ENCODE measurements at places on chromosomes 13 and 19. TPM values are rescaled to one million over a fixed set of nuclear protein-coding genes. Genes with fewer than 3 reads are reported as not detected.

The PABPC3 gene
- total RNA-seq, result 0.14 TPM

DNA sequence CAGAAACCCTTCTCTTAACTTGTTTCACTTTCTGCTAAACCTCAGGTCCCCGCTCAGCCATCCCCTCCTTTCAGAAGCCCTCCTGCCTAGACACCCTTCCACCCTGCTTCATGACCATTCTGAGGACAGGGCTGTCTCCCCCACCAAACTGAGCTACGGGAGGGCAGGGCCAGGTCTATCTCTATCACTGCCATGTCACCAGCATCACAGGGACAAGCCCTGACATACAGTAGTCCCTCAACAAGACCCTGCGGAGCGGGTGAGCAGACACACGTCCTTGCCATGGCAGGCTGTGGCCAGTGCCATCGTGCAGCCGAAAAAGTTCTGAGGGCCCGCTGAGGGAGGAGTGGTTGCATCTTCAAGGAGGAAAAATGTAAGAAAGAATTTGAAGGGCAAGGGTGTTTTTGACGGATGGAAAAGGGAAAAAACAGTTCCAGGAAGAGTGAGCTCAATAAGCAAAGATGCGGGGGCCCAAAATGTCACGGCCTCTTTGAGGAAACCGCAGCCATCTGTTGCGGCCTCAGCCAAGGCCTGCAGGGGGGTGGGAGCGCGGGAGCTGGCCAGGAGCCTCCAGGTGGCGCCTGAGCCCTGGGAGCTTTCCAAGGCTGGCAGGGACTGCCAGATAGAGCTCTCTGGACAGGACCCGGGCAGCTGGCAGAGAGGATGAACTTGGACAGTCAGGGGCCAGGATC lies 8.1 kb downstream of the PTGIR start:
- no peak for DNase-seq

DNA sequence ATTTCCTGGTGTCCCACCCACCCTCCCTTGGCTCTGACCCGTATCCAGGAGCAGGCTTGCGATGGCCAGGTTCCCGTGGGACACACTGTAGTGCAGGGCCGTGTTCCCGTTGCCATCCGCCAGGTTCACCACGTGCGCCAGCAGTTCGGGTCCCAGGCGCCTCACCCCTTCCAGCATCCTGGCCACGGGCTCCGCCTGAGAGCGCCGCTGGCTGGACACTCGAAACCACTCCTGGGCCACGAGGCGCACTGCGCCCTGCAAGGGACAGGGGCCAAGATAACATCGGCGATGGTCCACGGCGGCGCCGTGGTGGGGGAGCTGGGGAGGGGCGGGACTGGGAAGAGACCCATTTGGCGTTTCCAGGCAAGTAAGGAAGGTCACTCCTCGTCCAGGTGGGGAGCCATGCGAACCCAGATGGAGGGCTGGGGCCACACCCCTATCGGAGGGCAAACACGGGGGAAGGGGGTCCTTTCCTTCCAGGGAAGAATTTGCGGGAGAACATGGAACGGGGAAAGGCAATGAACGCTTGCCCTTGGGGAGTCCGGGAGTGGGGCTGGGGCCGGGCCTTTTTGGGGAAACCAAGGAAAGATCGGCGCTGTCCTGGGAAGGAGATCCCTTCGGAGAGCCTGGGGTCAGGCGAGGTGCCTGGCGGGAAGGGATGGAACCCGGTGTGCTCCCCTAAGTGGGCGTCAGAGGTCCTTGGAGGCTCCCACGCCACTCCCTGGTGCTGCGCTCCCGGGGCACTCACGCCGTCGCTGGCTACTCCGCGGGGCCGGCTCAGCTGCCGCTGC lies 9.9 kb downstream of the KANK3 start:
- no peak for DNase-seq

DNA sequence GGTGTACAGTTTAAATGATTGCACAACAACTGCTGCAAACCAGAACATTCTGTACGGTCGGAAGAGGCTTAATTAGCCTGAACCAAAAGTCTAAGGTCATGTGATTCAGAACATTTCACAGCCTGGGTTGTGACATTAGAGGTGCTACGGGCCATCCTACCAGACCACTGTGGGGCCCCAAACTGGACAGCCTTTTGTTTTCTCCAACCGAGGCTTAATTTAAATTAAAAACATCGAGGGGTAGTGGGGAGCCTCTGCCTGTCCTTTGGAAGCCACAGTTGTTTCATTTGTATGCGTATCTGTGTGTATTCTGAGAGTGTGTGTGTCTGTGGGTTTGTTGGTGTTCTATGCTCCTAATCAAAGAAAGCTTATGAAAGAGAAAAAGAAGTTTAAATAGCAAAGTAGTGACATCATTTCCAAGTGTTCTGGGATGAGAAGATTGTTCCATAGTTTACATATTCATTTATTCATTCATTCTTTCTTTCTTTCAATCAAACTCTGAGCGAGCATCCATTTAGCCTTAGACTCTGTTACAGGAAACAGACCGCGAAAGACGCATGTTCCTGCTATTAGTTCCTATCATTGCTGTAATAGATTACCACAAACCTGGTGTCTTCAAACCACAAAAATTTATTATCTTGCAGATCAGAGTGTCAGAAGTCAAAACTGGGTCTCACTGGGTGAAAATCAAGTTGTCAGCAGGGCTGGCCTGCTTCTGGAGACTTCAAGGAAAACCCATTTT lies 444.8 kb downstream of the FOXO1 start:
- DNase-seq, result peak; percentile 38

Measured in uterus (tissue), 4 donors.